Hematopoietic multipotent progenitor cell (in vitro differentiated cells): ENCODE measurements at places on chromosomes 11 and 22. TPM values are rescaled to one million over a fixed set of nuclear protein-coding genes. Genes with fewer than 3 reads are reported as not detected.

DNA sequence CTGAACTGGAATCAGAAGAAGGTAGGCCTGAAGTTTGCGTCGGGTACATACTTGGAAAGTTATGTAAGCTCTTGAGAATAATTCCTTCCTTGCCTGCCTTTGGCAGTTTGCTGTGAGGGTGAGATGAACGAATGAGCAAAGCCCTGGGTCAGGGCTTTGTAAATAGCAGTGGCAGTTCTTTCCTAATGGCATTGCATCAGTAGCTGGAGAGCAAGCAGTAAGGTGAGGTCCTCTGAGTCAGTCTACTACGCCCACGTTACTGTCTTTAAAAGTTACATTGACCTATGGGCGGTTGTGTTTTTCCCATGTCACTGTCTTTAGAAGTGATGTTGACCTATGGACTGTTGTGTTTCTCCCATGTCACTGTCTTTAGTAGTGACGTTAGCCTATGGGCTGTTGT lies 179.1 kb upstream of the E2F8 start:
- no peak for DNase-seq

DNA sequence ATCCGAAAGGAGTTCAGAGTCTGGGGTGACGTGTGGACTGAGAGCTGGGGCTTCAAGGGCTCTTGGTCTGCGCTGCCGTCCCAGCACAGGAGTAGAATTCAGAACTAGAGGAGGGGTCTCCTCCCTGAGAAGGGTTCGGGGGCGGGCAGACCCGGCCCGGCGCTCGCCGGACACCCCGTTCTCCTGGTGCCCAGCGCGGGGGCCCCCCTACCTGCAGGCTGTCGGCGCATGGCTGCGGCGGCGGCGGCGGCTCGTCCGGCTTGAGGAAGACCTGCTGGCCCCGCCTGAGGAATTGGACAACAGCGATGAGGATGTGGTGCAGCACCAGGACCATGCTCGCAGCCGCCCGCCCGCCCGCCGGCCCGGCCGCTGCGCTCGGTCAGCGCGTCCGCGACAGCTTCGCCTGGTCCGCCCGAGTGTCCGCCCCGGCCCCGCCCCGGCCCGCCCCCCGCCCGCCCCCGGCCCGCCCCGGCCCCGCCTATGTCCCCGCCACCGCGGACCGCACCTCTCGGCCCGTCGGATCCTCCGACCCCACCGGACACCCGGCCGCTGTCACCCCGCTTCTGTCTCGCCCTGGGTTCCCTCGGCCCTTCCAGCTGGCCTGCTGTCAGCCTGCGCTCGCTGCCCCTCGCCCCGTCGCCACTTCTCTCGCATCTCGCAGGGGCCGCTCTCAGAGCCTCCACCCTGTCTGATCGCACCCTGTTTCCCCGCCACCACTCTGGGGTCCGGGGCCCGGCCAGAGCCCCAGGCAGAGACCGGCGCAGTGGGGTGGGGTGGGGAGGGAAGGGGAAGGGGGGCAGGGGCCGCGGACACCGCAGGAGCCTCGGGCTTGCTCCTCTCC lies 32.0 kb downstream of the PDE2A start:
- no peak for DNase-seq

DNA sequence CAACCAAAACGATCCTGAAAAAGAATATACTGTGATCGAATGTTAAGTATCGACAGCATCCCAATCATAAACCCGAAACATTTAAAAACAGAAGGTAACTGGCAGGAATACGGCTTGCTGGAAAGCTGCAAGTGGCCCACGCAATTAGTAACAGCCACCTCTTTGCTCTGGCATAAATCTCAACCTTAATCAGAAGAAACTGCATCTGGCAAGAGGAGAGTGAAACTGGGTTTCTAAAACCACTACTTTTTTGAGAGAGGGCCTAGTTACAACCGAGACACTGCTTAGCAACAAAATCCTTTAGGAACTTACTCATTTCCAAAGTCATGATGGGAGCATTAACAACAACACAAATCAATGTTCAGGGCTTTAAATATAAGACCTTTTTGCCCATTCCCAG lies 7.9 kb downstream of the NCAPD3 start:
- no peak for DNase-seq

GRCh38 chr11:34594603-34595002 lies 26.3 kb upstream of the EHF start:
- no peak for DNase-seq

GRCh38 chr11:75355051-75355450 lies 3.6 kb upstream of the ARRB1 start:
- no peak for DNase-seq

DNA sequence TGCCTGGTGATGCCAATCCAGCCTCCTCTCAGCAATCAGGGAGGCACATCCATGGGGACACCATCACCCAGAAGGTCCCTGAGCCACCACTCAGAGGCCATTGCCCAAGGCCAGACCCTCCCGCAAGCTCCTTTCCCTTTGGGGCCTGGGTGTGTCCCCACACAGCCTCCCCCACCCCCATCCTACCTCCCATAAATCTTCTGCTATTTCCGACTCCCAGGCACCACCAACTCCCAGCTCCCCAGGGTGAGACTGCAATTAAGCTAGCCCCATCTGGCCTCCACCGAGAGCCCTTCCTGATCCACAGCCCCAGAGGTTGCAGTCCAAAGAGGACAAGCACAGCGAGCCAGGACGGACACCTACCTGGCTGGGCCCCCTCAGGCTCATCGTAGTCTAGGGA lies 6.3 kb downstream of the ARHGAP1 start:
- DNase-seq: no peak

GRCh38 chr11:122076512-122077120 lies 39.4 kb downstream of the BLID start:
- no peak for DNase-seq

DNA sequence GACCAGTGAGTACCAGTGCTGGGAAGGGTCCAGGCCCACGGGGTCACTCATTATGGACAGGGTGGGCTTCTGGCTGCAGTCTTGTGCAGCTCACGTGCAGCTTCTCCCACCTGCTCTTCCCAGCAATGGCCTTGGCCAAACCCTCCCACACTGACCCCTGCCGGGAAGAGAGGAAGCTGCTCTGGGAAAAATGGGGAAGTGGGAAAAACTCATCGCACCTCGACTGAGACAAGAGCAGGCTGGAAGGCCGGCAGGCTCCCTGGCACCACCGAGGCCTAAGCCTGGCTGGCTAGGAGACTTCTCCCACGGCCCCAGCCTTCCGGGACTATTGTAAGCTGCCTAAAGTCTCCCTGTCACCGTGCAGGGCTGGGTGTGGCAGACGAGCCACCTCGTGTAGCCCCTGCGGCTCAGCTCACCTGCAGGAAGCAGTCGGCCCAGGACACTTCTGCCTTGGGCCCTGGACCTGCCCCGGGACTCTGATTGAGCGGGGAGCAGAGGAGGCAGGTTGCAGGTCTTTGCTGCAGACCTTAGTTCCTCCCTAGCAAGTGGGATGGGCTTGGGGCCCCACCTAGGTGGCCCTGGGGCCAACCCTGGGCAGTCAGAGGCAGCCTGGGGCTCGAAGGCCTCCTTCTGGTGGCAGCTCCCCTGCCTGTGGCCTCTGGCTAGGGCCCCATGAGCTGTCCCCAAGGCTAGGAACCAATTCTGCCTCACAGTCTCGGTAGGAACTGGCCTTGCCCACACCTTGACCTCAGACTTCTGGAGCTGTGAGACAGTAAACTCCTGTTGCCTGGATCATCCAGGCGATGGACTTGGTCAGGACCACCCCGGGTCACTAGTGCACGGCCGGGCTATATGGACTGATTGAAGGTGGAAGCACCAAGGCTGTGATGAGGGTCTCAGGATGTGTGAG lies 23.1 kb downstream of the MRGPRG start:
- no peak for DNase-seq

GRCh38 chr11:29051935-29052334 lies 943.7 kb downstream of the METTL15 start:
- no peak for DNase-seq

GRCh38 chr11:108693852-108694251 lies 29.0 kb downstream of the DDX10 start:
- no peak for DNase-seq

GRCh38 chr11:44778195-44779100 lies 51.7 kb downstream of the TSPAN18 start:
- DNase-seq: no peak

GRCh38 chr11:120120805-120121335 lies 17.0 kb downstream of the TRIM29 start:
- DNase-seq: no peak

GRCh38 chr11:77322926-77323590 lies 21.6 kb upstream of the GDPD4 start:
- DNase-seq: no peak

GRCh38 chr22:35998748-35999147 lies 29.9 kb downstream of the RBFOX2 start:
- DNase-seq: no peak

DNA sequence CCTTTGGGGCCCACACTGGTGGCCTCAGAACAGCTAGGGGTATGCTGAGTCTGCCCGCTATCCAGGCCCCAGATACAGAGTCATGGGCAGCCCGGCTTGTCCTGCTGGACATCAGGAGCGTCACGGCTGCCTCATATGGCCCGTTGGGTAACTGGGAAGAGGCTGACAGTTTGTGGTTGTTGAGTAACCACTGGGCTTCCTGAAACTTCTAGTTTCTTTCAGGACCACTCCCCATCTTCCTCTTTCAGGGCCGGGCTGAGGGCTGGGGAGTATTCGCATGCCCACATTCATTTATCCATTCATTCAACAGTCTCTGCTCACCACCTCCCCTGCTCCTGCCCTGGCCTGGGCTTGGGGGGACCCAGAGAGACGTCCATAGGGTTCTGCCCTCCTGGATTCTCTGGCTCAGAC lies 13.4 kb upstream of the P2RY2 start:
- peak; percentile 66 for DNase-seq

- DNase-seq: no peak
Measured at GRCh38 chr22:23152238-23153114, 7.2 kb downstream of the RAB36 start.

- peak; percentile 45 for DNase-seq
Measured at GRCh38 chr11:40306938-40307548, 1152.4 kb downstream of the LRRC4C start.

DNA sequence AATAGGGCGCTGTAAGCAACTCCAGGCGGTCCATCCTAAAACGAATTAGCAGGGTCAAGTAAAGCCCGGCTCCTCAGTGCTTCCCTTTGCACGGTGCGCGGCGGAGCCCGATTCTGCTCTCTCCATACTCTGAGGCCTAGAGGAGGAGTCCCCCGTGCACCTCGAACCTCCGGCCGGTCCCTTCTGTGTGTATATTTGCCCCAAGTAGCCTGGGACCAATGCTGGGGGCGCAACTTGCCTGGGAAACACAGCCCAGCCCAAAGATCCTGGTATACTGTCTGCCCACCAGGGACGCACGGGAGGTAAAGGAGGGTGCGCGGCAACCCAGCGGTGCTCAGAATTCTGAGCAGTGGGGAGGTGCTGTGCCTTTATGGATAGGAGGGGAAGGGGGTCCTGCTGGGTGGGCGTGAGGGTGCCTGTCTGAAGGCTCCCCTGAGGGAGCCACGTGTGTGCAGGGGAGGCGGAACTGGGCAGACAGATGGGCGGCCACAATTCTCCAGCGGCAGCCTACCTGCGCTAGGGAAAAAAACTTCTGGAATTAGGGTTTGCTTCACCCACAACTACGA lies 4.8 kb upstream of the TBX1 start:
- DNase-seq: no peak

GRCh38 chr11:61785837-61786402 lies 6.5 kb downstream of the TMEM258 start:
- DNase-seq: no peak

GRCh38 chr11:28123151-28123581 lies 15.0 kb downstream of the METTL15 start:
- DNase-seq: no peak

OR51B6 gene
- total RNA-seq: not detected

MMP12 gene
- total RNA-seq: not detected

C11orf16 gene
- total RNA-seq: not detected

P2RY6 gene
- total RNA-seq: 0.27 TPM

PANX3 gene
- total RNA-seq: not detected

OSBPL5 gene
- total RNA-seq: 20.5 TPM

APOA5 gene
- not detected for total RNA-seq

GLB1L2 gene
- total RNA-seq: 1.3 TPM

OR51B4 gene
- total RNA-seq: 0.54 TPM

GRM5 gene
- under 0.01 TPM for total RNA-seq

PARVG gene
- 133 TPM for total RNA-seq

HEPHL1 gene
- total RNA-seq: under 0.01 TPM

SERPIND1 gene
- not detected for total RNA-seq

PIH1D2 gene
- total RNA-seq: 0.54 TPM

PANX2 gene
- 6.5 TPM for total RNA-seq

PAX6 gene
- not detected for total RNA-seq
